ENCODE measurements at places on chromosomes 7 and 10.

GRCh38 chr10:3761021-3761686 lies 23.9 kb downstream of the KLF6 start:
- ATAC-seq, result peak; percentile 83

- ATAC-seq, result no peak
These were observed 16.3 kb downstream of the CYP2W1 start for GRCh38 chr7:999149-999879.

DNA sequence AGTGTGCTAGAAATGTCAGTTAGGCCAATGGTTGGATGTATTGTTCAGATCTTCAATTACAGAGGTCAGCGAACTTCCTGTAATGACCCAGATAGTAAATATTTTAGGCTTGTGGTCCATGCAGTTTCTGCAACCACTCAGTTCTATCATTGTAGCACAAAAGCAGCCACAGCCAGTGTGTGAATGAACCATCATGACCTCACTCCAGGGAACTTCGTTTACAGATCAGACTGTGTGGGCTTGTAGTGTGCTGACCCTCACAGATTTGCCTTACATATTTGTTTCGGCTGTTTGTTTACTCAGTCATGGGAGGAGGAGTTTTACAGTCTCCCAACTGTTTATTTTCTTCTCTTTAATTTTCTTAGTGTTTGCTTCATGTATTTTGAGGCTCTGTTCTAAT lies 55.4 kb downstream of the LANCL2 start:
- no peak for ATAC-seq

GRCh38 chr10:130547368-130547767 lies 411.2 kb downstream of the GLRX3 start:
- no peak for ATAC-seq

DNA sequence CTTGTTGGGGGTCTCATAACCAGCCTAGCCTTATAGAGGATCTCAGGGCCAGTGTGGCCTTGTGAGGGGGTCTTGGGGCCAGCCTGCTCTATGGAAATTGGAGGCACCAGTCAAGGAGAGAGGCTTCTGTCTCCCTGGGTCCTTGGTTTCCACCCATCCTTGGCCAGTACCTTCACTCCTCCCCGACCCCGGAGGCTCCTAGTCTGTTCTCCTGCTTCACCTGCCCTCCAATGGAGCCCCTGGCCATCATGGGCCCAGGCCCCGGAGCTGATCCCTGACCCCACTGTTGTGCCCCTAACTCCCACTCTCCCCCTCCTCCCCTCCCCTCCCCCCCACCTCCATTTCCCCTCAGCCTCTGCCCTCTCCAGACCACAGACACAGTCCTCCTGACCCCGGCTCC lies 29.7 kb downstream of the RASGEF1A start:
- no peak for ATAC-seq

DNA sequence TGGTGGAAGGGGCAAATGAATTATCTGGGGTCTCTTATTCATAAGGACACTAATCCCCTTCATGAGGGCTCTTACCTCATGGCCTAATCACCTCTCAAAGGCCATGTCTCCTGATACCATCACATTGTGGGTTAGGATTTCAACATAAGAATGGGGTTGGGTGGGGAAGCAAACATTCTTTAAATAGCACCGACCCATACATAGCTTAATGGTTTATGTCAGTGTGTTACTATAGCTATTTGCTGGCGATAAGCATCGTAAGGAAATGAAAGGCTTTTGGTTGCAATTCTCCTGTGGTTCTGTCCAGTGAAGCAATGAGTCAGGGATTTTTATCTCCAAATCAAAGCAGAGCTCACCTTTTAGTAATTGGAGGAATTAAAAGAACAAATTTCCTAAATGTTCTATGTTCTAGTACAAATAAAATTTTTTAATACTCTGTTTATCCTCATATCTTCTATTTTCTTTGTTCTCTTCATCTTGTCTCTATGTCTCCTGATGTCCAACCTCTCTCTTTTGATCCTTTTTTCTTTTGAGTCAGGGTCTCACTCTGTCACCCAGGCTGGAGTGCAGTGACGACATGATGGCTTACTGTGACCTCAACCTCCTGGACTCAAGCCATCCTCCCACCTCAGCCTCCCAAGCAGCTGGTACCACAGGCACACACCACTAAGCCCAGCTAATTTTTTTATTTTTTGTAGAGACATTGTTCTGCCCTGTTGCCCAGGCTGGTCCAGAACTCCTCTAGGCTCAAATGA lies 57.0 kb upstream of the GLCCI1 start:
- no peak for ATAC-seq

DNA sequence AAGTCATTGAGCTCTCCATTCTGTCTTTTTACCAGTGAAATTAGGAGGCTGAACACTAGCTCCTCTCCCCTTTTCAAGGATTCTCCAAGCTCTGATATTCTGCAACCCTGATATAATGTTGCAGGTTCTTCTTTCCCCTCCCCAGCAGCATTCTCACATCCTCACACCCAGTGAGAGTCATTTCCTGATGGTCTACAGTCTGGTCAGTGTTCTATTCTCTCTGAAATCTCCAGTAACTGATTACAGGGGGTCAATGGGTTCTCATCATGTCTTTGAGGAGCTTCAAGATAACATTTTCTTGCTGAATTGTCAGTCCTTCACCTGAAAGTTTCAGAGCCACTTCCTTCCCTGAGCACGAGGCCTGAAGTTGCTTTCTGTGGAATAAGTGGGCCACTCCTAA lies 299.4 kb downstream of the PTEN start:
- ATAC-seq, result no peak

DNA sequence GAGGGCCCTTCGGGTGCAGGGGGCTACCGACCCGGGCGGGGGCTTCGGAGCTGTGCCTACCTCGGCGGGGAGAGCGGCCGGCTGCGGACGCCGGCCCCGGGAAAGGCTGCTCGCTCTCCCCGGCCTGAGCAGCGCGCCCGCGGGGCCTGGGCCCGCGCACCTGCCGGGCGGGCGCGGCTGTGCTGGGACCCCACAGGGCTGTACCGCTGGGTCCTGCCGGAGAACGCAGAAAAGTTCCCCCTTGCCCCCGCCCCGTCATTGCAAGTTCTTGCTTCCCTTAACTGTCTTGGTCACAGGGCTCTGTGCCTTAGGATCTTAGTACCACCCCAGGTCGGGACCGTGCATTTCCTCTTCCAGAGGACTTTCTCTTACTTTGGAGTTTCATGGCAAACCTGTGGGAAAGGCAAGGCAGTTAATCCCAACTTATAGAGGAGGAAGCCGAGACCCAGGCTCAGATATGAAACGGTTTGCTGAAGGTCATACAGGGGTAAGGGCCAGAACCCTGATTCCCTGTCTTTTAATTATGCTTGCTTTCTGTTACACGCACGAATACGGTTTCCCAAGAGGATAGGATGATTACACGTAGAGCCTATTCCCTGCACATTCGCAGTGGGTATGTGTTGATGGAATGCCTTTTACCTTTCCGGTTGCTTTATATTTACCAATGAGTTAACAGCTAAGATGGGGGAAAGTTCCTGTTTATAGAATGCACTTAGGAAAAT lies 652 bp downstream of the PCGF5 start:
- ATAC-seq, result peak; percentile 59

DNA sequence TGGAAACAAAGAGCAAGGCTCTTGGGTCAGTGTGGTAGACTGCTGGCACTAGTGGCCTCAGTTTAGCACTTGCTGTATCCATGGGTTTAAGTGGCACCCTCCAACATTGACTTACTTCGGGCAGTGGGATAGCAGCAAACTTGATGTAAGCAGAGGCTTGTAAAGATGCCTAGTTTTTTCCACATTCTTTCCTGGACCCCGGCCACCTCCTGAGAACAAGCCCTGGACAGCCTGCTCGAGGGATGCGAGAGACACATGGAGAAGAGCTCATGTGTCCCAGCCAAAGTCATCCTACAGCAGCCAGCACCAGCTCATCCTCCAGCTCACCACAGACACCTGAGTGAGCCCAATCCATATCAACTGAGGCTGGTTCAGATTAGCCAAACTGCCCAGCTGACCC lies 142.7 kb upstream of the PCBD1 start:
- no peak for ATAC-seq

DNA sequence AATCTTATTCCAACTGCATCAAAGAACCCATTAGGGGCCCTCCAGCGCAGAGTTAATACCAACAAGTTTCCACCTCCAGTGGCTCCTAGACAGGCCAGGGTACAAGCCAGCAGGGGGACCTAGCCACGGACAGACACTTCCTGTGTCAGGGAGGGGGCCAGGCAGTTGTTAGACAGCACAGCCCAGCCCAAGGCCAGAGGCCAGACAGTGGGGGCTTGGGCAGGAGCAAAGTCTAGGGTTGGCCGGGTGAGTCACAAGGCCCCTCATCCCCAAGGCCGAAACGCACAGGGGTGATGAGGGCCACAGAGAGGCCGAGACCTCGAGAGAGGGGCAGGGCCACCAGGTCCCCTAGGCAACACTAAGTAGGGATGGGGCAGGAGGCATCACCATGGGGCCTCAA lies 19.3 kb upstream of the OPTN start:
- ATAC-seq, result no peak

GRCh38 chr7:106588422-106589197 lies 72.3 kb downstream of the CCDC71L start:
- ATAC-seq, result no peak

DNA sequence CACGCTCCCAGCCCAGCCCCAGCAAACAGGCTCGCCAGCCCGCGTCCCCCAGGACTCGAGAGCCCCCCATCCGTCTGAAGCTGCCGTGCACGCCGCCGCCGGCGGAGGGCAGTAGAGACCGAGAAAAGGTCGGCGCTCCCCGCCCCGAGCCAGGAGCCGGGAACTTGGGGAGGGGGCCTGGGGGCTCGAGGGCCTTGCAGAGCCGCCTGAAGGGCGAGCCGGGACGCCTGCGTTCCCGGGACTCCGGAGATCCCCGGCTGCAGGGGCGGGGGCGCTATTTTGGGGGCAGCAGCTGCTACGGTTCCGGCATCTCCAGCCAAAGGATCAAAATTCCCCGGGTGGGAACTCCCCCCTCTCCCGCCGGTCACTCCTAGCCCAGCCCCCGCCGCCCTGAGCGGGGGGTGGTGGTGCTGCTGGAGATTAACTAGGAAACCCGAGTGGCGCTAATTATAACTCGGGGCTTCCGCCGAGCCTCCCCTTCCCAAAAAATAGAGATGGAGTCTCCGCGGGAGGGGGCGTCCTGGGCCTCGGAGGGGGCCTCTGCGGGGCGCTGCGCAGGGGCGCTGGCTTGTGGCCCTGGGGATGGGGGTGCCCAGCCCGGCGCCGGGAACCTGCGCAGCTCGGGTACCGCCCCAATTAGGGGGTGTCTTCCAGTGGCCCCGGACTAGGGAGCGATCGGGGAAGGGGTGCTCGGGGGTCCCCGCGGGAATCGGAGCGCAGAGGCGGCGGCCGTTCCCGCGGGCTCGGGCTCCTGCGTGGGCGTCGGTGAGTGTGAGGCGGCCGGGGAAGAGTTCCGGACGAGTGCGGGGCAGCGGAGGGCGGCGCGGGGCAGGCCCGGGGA lies 608 bp downstream of the ACHE start:
- peak; percentile 43 for ATAC-seq

GRCh38 chr7:127813991-127814541 lies 162.1 kb downstream of the SND1 start:
- ATAC-seq, result no peak

GRCh38 chr7:121530227-121531174 lies 134.4 kb upstream of the FAM3C start:
- ATAC-seq, result peak; percentile 100

DNA sequence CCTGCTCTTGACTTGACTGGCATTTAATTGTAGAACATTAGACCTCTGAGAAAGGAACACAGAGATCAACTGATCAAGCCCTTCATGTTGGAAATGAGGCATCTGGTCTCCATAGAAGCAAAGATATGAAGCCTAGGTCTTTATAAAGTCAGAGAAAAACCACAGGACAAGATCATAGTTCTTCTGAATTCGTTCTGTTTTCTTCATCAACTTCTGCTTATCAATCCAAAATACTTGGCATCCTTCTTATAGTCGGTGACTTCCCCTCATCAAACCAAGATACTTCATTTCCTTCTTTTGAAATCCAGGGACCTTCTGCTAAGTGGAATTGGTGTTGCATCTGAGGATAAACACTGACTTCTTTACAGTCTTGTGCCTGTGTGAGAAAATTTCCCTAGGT lies 77.1 kb upstream of the PRKCQ start:
- ATAC-seq, result no peak

- ATAC-seq, result no peak
These were observed 47.0 kb upstream of the PLEKHA1 start for GRCh38 chr10:122327237-122328206.

DNA sequence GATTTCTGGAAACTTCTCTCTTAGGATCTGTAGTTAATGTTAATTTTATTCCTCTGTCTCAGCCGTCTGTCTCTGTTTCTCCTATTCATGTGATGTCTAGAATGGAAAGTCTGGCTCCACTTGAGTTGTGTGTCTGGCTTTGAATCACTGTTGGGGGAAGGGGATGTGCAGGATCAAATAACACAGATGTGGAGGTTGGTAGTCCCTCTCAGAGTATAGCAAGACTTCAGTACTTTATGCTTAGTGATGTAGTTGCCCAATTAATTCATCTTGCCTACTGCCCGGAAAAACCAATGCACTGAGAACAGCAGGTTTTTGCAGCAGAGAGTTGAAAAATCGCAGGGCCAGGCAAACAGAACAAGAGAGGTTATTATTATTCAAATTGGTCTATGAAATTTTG lies 79.2 kb downstream of the PHTF2 start:
- ATAC-seq, result no peak

DNA sequence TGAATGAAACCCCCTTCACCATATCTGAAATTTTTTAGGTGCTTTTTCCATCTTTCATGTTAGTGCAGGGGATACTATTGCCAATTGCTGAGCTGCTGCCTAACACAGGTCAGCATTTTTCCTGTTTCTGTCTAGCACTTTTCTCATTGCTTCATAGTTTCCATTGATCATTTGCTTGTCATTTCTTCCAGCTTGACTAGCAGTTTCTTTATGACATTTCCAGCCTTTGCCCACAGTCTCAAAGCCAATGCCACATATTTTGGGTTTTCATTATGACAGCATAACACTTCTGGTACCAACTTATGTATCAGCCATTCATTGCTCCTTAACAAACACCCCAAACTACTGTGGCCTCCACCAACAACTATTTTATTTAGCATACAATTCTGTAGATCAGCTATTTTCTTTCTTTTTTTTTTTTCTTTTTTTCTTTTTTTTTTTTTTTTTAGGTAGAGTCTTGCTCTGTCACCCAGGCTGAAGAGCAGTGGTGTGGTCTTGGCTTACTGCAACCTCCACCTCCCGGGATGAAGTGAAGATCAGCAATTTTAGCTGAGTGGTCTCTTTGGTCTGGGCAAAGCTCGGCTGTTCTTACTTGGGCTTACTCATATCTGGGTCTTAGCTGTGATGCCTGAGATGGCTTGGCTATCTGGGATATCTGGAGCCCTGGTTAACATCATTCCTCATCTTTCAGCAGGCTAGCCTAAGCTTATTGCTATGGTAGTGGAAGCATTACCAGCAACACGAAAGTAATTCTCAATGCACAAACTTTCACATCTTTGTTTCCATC lies 102.3 kb downstream of the EPC1 start:
- peak; percentile 54 for ATAC-seq

- no peak for ATAC-seq
These were observed 41.5 kb upstream of the ANAPC16 start for GRCh38 chr10:72174297-72174662.

DNA sequence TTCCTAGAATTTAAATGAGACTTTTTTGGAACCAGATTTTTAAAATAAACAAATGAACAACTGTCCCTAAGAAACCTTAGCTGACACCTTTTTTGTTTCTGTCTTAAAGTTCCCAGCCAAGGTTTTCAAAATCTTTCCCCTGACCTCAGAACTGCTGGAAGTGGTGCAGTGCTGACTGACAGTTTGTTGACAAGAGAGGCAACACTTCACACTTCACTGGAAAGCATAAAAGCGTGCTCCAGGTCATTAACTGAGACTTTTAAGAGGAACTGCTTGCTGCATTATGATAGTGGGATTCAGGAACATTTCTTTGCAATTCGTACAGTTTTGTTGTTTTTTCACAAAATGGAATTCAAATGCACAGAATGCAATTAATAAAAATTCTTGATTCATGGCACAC lies 36.2 kb downstream of the SYPL1 start:
- ATAC-seq, result no peak

- ATAC-seq, result no peak
These were observed 226.2 kb downstream of the POLR1F start for GRCh38 chr7:19482628-19483027.
